Forelimb muscle (tissue), 1 donor: ENCODE measurements at places on chromosomes 11 and 22. TPM values are rescaled to one million over a fixed set of nuclear protein-coding genes. Genes with fewer than 3 reads are reported as not detected.

The GTSE1 gene
- 8.2 TPM for polyA plus RNA-seq

The GDPD4 gene
- polyA plus RNA-seq, result 0.09 TPM

The SLC25A18 gene
- 0.58 TPM for polyA plus RNA-seq

- DNase-seq, result no peak
Measured at GRCh38 chr11:47233989-47234668, 14.5 kb downstream of the ACP2 start.

GRCh38 chr22:26597480-26597879 is 7.5 kb upstream of the TPST2 start:
- no peak for DNase-seq

- no peak for DNase-seq
Measured at GRCh38 chr11:117535201-117535849, 207.7 kb downstream of the CEP164 start.

- DNase-seq, result no peak
Measured at GRCh38 chr22:37314315-37315074, 32.2 kb downstream of the CYTH4 start.

- DNase-seq, result no peak
Measured at GRCh38 chr11:2444821-2445745, at the start of gene KCNQ1. Gene KCNQ1, plus strand, starts transcription at chr11:2445008. Its CDS starts 91 bp downstream, at chr11:2445099.

- no peak for DNase-seq
Measured at GRCh38 chr22:42347281-42347824, 76.9 kb upstream of the TCF20 start.

GRCh38 chr22:32522237-32522636 is 47.6 kb downstream of the FBXO7 start:
- DNase-seq, result no peak

DNA sequence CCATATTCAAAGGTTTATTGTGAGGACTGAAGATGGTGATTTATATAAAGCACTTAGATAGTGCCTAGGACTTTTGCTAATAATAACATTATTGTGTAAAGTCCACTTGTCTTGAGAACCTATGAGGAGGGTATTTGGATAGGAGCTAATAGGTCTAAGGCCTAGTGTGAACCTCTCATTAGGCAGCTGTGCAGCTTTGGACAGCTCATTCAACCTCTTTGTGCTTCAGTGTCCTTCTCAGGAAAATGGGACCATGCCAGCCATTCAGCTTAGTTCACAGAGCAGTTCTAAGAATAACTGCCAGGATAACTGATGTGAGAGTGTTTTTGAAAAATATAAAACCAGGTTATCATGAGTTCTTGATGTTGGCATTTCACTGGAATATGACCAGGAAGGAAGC is 56.2 kb downstream of the NAV2 start:
- no peak for DNase-seq

DNA sequence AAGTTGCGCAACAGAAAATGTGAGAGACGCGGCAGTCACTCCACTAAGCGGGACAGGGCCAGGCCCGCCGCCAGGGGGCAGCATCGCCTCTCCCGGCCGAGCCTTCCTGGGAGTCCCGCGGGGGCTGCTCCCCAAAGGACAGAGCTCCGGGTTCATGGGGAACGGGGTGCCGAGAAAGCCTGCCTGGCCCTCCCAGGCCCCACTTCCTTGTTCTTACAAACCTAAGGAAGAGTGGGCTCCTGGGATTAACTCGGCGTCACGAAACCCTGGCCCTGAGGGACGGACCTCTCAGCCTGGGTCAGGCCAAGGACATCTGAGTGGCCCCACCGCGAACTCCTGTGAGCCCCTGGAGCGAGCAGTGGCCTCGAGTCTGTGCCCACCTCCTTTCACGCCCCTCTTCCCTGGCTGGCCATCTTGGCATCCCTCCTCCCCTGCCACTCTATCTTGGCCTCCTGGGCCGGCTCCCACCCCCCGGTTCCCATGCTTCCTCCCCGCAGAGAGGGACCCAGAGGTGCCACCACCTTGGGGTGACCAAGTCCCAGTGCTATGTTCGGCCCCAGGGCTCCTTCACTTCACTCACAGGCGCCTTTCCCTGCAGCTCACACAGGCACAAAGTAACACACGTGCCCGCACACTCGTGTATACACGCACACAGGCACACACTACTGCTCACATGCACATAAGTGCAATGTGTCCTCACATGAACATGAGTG is 99.9 kb upstream of the FGF3 start:
- DNase-seq, result peak; percentile 32

- no peak for DNase-seq
Measured at GRCh38 chr22:33327348-33327860, 269.2 kb upstream of the SYN3 start.

DNA sequence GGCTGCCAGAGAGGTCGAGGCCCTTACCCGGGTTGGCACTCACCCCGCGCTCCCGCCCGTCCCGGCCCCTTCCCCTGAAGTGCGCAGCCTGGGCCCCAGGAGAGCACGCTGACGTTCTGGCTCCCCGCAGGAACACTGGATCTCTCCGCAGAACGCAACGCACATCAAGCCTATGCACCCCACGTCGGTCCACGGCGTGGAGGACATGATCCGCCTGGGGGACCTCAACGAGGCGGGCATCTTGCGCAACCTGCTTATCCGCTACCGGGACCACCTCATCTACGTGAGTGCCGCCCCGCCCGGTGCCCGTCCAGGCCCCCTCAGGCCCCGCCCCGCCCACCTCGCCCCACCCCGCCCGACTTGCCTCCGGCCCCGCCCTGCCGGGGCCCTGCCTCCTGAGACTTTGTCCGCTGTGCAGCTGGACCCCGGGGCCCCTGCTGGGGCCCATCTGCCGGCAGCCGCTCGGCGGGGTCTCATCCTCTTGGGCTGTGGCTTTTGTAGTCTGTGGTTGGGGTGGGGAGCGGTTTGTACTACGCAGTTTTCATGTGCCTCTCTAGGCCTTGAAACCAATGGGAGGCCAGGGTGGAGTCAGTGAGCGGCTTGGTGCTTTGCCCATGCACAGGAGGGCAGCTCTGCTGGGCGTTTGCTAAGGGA is 19.7 kb downstream of the MYO7A start:
- no peak for DNase-seq
